NCI-H748 treated with DMSO at 0.1 percent for 48 hours (cell line): ENCODE measurements at places on chromosomes 2 and 18.

- no peak for DNase-seq
Observed at GRCh38 chr2:156253765-156254164, 78.8 kb downstream of the NR4A2 start.

- no peak for DNase-seq
Observed at GRCh38 chr2:102063487-102063911, 71.7 kb downstream of the IL1R2 start.

GRCh38 chr2:190158798-190159434 is 96.4 kb upstream of the MSTN start:
- DNase-seq: no peak

DNA sequence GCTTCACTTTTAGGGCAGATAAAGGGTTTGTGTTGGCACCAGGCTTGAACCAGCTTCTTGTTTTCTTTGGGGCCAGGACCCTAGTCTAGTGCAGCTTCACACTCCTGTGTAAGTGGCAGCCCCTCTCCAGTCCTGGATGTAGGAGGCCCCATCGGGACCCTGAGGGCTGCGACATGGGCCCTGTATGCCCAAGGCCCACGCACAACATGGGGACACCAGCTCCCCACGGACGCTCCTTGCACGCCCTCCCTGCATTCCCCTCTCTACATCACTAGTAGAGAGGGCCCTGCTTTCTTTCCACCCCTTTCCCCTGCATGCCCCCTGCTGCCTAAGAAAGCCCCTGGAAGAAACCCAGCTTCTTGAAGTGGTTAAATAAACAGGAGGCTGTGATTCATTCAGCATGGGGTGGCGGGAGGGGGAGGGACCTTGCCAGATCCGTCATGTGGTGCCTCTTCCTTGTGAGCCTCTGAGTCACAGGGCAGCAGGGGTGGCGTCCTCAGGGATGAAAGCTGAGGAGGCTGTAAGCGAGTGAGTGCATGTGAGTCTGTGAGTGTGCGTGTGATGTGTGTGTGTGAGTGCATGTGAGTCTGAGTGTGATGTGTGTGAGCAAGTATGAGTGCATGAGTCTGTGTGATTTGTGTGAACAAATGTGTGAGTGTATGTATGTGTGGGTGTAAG is 42.5 kb downstream of the COPS8 start:
- no peak for DNase-seq

DNA sequence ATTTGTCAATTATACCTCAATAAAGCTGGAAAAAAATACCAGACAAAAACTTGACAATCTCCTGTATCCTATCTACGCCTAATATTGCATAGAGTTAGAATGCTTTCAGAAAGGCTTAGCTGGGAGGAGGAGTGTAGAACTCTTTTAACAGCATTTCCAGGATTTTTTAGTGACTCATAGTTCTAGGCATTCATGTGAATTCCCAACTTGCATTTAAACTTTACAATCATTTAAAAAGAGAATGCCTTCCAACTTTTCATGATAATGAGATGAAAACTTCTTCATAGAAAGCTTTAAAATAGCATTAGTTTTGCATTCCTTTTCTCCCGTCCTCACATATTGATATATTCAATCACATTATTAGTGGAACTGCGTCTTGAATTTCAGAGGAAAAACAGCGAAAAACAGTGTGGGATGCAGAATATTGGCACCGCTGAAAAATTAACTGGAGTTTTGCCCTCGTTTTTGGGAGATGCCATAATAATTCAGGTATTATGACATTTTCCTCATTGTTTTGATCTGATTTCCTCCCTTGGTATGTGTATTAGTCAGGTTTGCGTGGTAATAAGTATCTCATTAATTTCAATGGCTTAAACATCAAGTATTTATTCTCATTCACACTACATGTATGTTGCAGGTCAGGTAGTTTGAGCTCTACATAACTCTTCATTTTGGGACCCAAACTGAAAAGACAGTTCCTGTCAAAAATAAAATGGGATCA is 293.2 kb upstream of the FIGN start:
- no peak for DNase-seq

- DNase-seq: no peak
Observed at GRCh38 chr18:62023536-62023935, 130.7 kb upstream of the RNF152 start.

GRCh38 chr18:64275593-64276300 is 126.9 kb upstream of the LINC00305 start:
- no peak for DNase-seq

DNA sequence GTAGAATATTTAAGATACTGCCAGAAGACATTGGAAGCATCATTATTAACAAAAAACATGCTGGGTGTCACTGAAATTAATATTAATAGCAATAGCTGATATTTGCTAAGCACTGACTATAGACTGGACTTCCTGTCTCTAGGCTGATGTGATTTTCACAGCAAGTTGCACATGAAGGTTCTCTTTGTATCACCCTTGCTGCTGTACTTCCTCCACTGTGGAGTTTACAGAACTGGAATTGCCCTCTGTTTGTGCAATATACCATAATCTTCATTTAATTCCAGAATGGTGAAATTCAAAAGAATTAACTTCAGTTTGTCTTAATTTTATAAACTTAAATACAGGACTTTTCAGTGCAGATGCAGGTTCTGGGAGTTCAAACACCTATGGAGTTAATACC is 585.1 kb downstream of the RNF144A start:
- DNase-seq: no peak

GRCh38 chr2:97982621-97983020 is 13.1 kb downstream of the TMEM131 start:
- no peak for DNase-seq

DNA sequence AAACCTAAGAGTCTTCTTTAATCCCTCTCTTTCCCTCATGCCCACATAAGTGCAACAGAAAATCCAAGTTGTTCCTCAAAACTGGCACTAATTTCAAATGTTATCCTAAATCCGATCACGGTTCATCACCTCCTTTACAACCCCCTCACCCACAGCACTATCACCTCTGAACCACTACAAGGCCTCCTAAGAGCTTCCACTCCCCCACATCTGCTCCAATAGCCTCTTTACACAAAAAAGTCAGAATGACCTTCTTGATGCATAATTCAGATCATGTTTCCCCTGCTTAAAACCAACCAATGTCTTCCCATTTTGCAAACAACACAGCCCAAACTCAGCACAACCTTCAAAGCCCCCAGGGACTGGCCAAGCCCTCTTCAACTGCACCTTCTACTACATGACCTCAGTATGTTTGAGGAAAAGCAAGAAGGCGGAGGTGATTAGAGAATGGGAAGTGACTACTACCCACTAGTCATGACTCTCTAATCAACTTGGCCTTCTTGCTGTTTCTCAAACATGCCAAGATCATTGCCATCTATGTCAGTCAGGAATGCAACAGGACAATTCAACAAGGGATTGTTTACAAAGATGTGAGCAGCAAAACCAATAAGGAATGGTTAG is 34.6 kb upstream of the GCC2 start:
- no peak for DNase-seq

- no peak for DNase-seq
Observed at GRCh38 chr2:197838036-197838435, 33.6 kb downstream of the PLCL1 start.

- no peak for DNase-seq
Observed at GRCh38 chr2:231163414-231164095, 34.9 kb upstream of the ARMC9 start.

- peak; percentile 26 for DNase-seq
Observed at GRCh38 chr2:239291475-239292350, 109.1 kb downstream of the HDAC4 start.

- no peak for DNase-seq
Observed at GRCh38 chr2:142981756-142982155, 104.3 kb downstream of the KYNU start.

GRCh38 chr2:237456200-237456843 is 30.7 kb upstream of the MLPH start:
- no peak for DNase-seq

GRCh38 chr2:219777388-219777787 is 150.0 kb downstream of the SLC4A3 start:
- no peak for DNase-seq

DNA sequence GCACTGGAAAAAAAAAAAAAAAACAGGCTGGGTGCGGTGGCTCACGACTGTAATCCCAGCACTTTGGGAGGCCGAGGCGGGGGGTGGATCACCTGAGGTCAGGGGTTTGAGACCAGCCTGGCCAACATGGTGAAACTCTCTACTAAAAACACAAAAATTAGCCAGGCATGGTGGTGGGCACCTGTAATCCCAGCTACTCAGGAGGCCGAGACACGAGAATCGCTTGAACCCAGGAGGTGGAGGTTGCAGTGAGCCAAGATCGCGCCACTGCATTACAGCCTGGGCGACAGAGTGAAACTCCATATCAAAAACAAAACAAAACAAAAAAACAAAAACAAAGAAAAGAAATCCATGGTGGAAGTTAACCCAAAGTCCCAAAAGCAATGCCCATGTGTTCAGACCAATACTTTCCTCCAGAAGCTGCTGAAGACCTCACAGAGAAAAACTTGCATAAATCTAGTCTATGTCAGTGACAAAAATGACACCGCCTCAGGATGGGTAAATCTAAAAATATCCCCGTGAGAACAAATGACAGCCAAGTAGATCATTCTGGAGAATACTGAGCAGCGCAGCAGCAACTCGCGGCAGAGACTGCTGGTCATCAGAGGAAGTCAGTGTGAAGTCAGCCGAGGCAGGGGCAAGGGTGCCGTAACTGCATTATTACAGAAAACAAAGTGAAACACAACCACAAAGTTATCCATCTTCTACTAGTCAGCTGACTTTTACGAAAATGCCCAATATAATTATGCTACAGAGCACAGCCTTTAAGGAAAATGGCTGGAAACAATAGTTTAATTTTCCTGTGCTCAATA is 41.0 kb downstream of the LPIN2 start:
- no peak for DNase-seq

- DNase-seq: peak; percentile 86
Observed at GRCh38 chr2:162581959-162582798, 238.2 kb downstream of the GCA start.

DNA sequence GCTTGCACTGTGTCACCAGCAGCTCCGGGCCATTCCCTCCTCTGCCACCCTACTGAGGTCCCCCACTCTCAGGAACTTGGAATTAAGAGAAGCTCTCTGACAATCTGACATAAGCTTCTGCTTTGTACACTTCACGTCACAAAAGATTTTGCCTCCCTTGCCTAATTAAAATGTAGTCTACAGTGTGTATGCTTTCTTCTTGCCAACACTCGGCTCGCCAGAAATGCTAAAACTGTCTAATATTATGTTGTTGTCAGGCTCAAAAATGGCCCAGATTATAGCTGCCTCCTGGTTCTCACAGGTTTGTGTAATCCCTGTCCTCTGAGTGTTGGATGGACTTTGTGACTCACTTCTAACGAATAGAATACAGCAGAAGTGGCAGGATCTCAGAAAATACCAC is 474.7 kb downstream of the MBD2 start:
- no peak for DNase-seq

DNA sequence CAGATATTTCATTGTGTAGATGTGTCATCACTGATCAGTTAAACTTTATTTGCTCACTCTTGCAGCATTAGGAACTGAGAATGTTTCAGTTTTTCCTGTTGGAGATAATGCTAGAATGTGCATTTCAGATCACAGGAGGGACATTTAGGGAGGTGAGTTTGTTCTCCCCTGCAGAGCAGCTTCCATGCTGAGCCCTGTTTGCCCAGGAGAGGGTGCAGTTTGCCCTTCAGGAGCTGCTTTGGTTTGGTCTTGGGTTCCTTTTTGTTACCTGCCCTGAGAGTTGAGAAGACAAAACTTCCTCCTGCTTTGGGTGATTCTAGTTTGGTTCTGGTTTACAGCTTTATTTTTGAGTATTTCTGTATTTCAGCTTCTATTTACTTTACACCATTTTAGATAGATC is 49.9 kb downstream of the DGKD start:
- DNase-seq: no peak

- no peak for DNase-seq
Observed at GRCh38 chr2:120228503-120228902, 5.3 kb upstream of the TMEM185B start.

- no peak for DNase-seq
Observed at GRCh38 chr18:77060151-77060550, 72.4 kb downstream of the MBP start.

DNA sequence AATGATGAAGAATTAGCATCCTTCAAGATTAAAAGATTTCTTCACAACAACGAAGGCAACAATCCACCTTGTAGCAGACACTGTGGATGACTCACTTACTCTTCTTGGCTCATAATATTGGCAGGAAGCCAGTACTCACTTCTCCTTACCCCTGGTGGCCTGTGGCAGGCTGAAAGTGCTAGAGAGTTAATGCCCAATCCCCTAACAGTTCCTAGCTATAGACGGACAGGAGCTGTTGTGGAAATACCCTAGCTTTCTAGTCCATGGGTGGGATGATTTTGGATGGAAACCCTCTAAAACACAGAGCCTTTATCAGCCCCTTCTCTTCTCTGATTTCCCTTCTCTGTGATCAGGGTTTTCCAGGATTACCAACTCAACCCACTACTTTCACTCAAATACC is 128.6 kb upstream of the NYAP2 start:
- peak; percentile 48 for DNase-seq

- no peak for DNase-seq
Observed at GRCh38 chr2:191345788-191346187, 100.6 kb downstream of the MYO1B start.

DNA sequence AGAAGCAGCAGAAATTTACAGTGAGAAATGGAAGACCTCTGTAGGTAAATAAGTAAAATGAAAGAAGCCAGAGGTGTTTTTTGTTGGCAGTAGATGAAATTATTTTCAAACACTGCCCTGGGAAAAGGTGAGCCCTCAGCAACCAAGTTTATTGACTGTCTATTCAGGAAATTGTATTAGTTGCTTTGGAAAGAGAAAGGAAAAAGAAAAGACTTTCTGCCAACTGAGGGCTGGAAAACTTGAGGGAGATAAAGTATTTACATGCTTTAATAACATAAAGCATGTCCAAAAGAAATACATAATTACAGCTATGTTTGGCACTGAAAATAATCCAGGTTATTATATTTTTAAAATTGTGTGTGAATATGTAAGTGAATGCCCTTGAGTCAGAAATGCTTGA is 14.7 kb downstream of the CRIM1 start:
- no peak for DNase-seq

DNA sequence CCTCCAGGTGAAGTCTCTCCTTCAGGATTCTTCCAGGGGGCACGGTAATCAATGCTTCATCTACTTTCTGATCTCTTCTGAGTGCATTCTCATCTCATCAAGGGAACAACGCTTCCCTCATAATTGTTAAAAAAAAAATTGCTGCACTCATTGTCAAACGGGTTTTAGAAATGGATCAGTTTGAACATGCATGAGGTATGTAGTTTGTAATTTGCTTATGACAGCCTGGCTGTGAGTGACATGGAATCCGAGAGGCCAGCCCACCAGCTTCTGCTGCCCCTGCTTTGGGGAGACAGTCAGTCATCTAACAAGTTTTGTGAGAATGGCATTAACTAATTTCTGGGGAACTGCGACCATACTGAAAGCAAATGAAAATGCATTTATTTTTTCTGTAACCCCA is 791.9 kb upstream of the SOX11 start:
- DNase-seq: no peak

- no peak for DNase-seq
Observed at GRCh38 chr2:24820598-24821432, 27.6 kb downstream of the CENPO start.

- DNase-seq: no peak
Observed at GRCh38 chr2:232436381-232437194, 19.4 kb upstream of the ALPI start.

GRCh38 chr2:233233618-233234230 is 17.7 kb upstream of the ATG16L1 start:
- DNase-seq: no peak
